Stimulated activated CD4-positive, alpha-beta T cell treated with anti-CD3 and anti-CD28 coated beads, Interleukin-12 subunit alpha, Interleukin-12 subunit beta, amount 100 ng/mL, for 24 hours (primary cell): ENCODE measurements at places on chromosomes 5 and 9.
A peak's percentile ranks its signal among the peaks of the same experiment; 100 is the strongest.

DNA sequence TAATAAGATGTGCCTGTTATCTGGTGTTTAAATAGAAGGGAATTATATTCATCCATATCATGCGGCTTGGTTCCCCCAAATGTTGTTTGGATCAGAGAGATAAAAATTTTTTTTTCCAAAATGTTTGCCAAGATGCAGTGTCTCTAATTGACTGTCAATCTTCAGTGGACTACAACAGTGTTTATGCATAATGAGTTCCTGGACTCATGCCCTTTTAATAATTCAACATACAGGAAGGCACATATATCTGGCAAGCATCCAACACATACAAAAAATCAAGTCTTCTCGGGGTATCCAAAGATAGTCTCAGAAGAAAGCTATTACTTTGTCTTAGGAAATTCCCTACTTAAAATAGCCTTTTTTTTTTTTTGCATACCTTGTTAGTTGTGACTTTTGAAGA is 1534.7 kb downstream of the EFNA5 start:
- no peak for DNase-seq

DNA sequence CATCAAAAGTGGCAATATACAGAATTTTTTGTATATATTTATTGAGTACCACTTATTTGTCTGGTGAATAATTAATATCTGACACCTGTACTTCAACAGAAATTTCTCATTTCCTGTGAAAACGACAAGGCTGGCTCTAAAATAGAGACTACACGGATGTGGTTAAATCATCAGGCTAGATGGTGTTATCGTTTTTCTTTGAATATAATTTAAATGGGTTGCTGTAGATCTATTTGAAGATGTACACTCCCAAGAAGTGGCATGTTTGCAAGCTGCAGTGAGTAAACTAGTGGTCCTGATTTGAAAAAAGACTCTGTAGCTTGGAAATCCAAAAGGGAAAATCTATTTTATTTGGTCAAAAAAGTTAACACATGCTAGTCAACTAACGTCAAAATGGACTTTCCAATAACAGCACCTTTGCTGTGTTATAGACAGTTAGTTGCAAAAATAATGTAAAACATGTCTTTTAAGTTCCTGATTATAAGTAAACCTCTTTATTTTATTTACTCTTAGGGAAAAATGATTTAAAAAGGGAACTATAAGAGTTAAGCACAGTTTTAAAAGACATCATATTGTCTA is 13.8 kb downstream of the ST8SIA4 start:
- no peak for DNase-seq

- no peak for DNase-seq
These were observed 11.4 kb downstream of the YTHDC2 start for GRCh38 chr5:113524927-113525326.

GRCh38 chr5:133925269-133925668 is 43.2 kb downstream of the C5orf15 start:
- DNase-seq: no peak

GRCh38 chr5:149485655-149486615 is 65.3 kb downstream of the CSNK1A1 start:
- no peak for DNase-seq

DNA sequence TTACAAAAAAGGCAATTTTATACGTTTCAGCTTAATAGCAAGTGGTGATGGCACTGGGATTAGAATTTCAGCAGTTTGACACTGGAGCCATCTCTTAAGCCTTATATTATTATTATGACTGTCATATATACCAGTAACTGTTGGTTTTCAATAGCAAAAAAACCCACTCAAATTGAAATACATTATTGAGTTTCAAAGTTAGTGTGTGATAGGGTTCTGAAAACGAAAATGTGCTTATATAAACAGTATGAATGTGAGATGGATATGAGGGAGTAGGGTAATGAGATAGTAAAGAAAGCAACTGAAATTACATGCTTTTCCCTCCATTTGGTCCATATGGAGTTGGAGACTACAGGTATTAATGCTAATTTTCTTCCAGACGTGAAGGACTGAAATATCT is 68.6 kb upstream of the ACTBL2 start:
- DNase-seq: no peak

GRCh38 chr5:119694284-119694683 is 64.9 kb downstream of the FAM170A start:
- DNase-seq: no peak

- DNase-seq: no peak
These were observed 120.2 kb upstream of the TRIM32 start for GRCh38 chr9:116566677-116567488.

DNA sequence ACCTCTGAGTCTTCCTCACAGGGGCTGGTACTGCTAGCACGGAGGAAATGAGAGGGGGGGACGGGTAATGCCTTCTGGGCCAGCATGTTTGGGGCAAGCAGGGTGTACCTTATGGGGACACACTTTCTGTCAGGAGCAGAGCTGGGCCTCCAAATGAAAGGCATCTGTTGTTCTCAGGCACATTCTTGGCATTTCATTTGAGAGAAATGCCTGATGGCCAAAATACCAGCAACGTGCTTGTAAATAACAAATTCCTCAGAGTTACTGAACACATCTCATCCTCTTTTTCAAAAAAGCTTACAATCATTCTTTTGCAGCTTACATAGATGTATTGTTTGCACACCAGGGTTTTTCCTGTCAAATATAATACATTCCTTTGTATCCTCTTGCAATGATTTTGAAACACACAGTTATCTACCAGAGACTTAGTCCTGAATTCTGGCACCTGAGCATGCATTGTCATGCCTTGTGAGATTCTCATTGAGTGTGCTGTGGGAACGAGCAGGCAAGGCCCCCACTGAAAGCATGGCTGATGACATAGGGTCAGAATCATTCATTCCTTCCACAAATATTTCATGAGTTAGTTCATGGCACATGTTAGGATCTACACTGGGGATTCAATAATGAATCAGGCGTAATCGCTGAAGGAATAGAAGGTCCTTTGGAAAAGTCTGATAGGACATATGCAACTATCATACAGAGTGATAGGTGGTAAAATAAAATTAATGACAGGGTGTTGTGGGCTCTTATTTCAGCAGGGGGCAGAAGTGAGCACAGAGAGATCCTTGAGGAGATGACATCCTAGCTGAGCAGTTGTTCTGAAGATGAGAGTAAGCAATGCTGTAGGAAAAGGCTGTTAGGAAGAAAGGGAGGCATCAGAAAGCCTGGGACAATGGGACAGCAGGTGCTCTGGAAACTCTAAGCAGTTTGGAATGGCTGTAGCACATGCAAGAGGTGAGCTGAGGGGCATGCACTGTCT is 260.9 kb upstream of the TUT7 start:
- DNase-seq: no peak

DNA sequence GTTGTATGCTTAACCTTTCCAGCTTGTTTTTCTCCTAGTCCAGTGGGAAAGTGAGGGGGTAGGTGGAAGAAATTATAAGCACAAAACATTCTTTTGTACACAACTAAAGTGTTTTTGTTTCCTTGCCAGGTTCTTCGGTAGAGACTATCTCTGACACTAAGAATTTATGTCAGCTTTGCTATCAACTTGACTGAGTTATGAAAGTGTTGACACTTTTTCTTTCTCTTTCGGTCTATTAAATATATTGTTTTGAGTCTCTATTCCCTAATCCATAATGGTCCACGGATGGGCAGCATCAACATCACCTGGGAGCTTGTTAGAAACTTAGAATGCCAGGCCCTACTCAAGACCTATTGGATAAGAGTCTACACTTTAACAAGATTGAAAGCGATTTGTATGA is 195.0 kb upstream of the ATP10B start:
- no peak for DNase-seq

- no peak for DNase-seq
These were observed 253.0 kb downstream of the MARCHF11 start for GRCh38 chr5:15926586-15926985.

GRCh38 chr5:99702565-99702964 is 773.8 kb upstream of the CHD1 start:
- no peak for DNase-seq

DNA sequence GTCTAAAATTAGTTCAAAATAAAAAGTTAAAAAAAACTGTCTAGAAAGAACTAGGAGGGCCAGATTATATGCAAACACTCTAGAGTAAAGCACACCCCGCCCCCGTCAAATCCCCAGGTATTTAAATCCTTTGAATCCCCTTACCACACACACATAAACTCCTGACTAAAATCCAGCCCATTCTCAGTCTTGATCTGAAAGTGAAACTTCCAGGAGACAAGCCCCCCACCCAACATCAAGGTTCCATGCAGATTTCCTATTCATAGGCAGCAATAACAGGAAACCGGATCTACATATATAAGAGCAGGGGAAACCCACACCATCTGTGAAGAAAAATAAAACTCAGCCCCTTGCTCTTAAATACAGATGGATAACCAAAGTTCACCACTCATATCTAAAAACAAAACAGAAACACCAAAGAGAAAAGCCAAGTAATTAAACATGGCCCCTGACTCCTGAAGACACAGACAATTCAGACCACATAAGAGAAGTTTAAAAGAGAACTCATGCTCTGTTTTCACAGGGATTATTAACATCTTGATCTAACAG is 42.3 kb downstream of the MARCHF3 start:
- DNase-seq: peak; percentile 24

- DNase-seq: no peak
These were observed 52.5 kb upstream of the CPEB4 start for GRCh38 chr5:173835661-173836060.

- DNase-seq: no peak
These were observed 35.3 kb downstream of the C5orf15 start for GRCh38 chr5:133933169-133933509.

GRCh38 chr9:134338394-134339182 is 12.3 kb downstream of the RXRA start:
- no peak for DNase-seq

GRCh38 chr5:167984951-167985350 is 306.5 kb upstream of the WWC1 start:
- DNase-seq: no peak

DNA sequence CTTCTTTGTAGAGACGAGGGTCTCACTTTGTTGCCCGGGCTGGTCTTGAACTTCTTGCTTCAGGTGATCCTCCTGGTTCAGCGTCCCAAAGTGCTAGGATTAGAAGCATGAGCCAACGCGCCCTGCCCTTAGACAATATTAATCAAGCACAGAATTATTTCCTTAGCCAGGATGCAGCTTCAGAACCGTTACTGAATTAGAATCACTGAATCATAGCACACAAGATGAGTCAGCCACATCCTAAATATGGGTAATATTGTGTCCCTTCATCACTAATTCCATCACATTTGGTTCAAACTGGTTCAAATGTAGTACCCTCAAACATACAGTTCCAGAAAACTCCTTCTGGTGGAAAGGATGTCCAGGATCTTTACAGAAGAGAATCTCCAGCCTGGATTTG is 82.7 kb downstream of the BNC2 start:
- no peak for DNase-seq
